Neural crest cell (in vitro differentiated cells): ENCODE measurements at places on chromosomes 2 and 18. TPM values are rescaled to one million over a fixed set of nuclear protein-coding genes. Genes with fewer than 3 reads are reported as not detected.

DNA sequence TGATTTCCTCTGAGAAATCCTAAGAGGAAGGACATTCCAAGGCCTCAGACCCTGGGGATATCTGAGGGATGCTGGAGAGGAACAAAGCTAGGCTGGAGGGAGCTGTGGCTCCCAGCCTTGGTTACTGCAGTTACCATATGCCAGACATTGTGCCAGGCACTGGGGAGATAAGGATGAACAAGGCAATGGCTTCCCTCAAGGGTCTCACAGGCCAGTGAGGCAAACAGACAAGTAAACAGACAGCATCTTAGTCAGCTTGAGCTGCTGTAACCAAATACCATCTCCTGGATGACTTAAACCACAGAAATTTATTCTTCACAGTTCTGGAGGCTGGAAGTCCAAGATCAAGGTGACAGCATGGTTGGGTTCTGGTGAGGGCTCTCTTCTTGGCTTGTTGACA is 91.8 kb downstream of the SKA1 start:
- no peaks in the 10 kb centered on the region for H3K36me3 ChIP-seq
- no peak for DNase-seq
- H3K4me3 ChIP-seq = no peak overlapping the region
- no peaks in the 10 kb centered on the region for H3K27me3 ChIP-seq
- H3K4me1 ChIP-seq = no peaks in the 10 kb centered on the region

DNA sequence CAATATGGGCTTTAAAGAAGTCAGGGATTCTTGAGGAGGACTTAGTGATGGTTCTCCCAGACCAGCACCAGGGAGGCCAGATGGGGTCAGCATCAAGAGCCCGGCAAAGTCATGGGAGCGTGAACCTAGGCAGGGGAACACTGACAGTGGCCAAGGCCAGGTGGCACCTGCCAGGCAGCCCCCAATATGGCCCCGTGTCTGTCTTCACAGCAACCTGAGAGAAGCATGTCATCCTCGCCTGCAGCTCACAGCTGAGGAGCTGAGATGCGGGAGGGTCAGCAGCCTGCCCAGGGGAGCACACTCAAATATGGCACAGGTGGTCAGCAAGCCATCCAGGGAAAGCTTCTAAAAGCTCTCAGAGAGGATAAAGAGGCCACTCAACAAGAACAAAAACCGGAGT is 105.7 kb upstream of the GPC1 start:
- no peaks in the 10 kb centered on the region for H3K36me3 ChIP-seq
- peaks cover 17% of the 10 kb centered on the region for H3K4me1 ChIP-seq
- DNase-seq = no peak
- H3K27me3 ChIP-seq = no peaks in the 10 kb centered on the region
- no peak overlapping the region for H3K4me3 ChIP-seq

GRCh38 chr18:52319424-52319983 is 20.5 kb upstream of the DCC start:
- H3K4me1 ChIP-seq = no peaks in the 10 kb centered on the region
- H3K36me3 ChIP-seq = no peaks in the 10 kb centered on the region
- no peak for DNase-seq
- no peak overlapping the region for H3K27ac ChIP-seq

DNA sequence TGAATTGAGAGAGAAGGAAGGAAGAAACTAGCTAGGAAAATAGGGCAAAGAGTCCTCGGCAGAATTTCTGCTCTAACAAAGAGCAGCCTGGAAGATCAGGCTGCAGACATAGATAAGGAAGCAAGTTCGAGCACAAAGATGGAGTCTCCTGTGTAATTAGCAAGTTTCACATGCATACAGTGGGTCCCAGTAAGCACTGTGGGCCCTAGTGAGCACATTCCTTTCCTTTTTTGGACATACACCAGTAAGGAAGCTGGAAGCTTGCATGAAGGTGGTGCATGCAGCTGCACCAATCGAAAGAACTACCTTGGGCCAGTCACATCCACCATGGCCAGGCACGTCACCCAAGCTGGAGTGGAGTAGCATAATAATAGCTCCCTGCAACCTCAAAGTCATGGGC is 109.7 kb downstream of the NOL4 start:
- H3K4me1 ChIP-seq = no peaks in the 10 kb centered on the region
- no peak for DNase-seq
- H3K27me3 ChIP-seq = no peaks in the 10 kb centered on the region
- H3K4me3 ChIP-seq = no peak overlapping the region

DNA sequence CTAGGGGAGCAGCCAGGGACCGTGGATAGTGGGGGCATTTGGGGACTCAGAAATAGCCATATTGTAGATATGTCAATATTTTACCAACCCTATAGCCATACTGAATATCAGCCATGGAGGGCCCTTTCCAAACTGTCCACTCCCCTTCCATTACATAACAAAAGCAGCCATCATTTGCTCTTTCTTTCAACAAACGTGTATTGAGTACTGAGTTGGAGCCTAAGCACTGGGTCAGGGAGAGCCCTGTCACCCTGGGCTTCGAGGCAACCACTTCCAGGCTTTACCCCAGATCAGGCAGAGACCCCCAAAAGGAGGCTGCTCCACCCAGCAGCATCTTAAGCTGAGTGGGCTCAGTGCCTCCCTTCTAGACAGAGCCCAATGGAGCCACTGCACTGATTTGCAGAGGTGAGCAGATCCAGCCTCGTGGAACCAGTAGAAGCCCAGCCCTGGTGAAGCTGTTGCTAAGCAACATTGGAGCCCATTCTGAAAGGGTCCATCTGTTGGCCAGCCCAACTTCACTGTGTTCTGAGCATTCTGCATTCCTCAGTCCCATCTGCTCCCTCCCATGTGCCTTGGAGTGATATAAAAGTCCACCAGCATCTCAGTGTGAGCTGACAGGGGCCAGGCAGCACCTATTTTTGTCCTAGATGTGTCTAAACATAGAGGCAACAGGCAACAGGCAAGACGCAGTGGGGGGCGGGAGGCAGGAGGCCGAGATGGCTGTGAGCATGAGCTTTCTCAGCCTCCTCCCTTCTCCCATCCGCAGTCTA is 112.1 kb downstream of the PLB1 start:
- H3K4me1 ChIP-seq = peaks cover 15% of the 10 kb centered on the region
- peak overlapping the region; percentile 36 for H3K27ac ChIP-seq
- DNase-seq = no peak

DNA sequence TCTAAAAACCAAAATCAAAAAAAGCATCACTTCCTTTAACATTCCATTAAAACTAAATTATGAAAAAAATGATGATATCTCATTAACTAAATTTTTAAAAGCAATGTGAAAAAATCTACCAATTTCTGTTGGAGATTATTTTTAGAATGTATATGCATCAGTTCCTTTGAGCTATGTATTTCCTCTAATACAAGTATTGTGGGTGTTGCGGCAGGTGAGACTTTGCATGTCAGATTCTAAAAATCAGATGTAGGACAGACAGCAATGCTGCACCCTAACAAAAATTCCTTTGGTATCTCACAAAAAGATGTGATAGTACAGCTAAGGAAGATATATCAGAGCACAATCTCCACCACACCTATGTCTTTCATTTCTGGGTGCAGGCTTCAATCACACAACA is 6.8 kb downstream of the MBD2 start:
- peaks cover under 1% of the 10 kb centered on the region for H3K36me3 ChIP-seq
- DNase-seq = no peak
- H3K27ac ChIP-seq = no peak overlapping the region
- H3K4me1 ChIP-seq = peaks cover 30% of the 10 kb centered on the region

GRCh38 chr2:232874677-232875223 is 4.7 kb downstream of the SNORC start:
- peaks cover 22% of the 10 kb centered on the region for H3K4me1 ChIP-seq
- H3K27me3 ChIP-seq = peaks cover 40% of the 10 kb centered on the region
- no peak for DNase-seq
- H3K4me3 ChIP-seq = peak overlapping the region; percentile 66

- no peaks in the 10 kb centered on the region for H3K4me1 ChIP-seq
- H3K27ac ChIP-seq = no peak overlapping the region
- DNase-seq = no peak
- H3K36me3 ChIP-seq = no peaks in the 10 kb centered on the region
- H3K27me3 ChIP-seq = no peaks in the 10 kb centered on the region
These were observed 91.4 kb upstream of the NCK2 start for GRCh38 chr2:105653302-105653701.

GRCh38 chr2:30266051-30266621 is 34.8 kb downstream of the LBH start:
- no peak overlapping the region for H3K4me3 ChIP-seq
- DNase-seq = no peak
- no peaks in the 10 kb centered on the region for H3K27me3 ChIP-seq

DNA sequence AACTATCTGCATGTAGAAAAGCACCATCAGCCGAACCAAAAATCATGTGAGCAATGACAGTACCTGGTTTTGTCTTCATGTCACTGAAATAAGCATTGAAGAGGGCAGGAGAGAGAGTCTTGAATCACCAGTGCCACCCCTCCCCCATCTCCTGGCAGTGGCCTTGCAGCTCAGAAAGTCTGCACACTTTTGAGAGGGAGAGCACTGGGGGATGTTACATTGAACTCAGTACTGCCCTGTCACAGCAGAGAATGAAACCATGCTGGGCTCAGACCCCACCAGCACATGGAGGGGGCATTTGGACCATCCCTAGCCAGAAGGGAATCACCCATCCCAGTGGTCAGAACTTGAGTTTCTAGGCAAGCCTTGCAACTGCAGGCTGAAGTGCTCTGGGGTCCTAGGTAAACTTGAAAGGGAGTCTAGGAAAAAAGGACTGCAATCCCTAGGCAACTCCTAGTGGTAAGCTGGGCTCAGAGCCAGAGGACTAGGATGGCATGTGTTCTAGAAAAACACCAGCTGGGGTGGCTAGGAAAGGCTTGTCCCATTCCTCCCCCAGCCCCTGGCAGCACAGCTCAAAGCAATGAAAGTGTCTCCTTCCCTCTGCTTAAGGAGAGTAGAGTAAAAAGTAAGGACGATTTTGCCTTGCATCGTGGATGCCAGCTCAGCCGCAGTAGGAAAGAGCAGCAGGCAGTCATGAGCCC is 259.9 kb upstream of the MYT1L start:
- H3K4me1 ChIP-seq = peaks cover 8% of the 10 kb centered on the region
- peaks cover 5% of the 10 kb centered on the region for H3K27me3 ChIP-seq
- H3K27ac ChIP-seq = peak overlapping the region; percentile 35
- no peak for DNase-seq

- peaks cover 17% of the 10 kb centered on the region for H3K4me1 ChIP-seq
- H3K27ac ChIP-seq = no peak overlapping the region
- no peaks in the 10 kb centered on the region for H3K27me3 ChIP-seq
- DNase-seq = no peak
- no peaks in the 10 kb centered on the region for H3K36me3 ChIP-seq
These were observed 73.1 kb downstream of the MAPK4 start for GRCh38 chr18:50632895-50633515.

- peaks cover 2% of the 10 kb centered on the region for H3K36me3 ChIP-seq
- DNase-seq = no peak
- no peak overlapping the region for H3K27ac ChIP-seq
- no peaks in the 10 kb centered on the region for H3K27me3 ChIP-seq
These were observed 341.3 kb downstream of the TGIF1 start for GRCh38 chr18:3791238-3791637.

DNA sequence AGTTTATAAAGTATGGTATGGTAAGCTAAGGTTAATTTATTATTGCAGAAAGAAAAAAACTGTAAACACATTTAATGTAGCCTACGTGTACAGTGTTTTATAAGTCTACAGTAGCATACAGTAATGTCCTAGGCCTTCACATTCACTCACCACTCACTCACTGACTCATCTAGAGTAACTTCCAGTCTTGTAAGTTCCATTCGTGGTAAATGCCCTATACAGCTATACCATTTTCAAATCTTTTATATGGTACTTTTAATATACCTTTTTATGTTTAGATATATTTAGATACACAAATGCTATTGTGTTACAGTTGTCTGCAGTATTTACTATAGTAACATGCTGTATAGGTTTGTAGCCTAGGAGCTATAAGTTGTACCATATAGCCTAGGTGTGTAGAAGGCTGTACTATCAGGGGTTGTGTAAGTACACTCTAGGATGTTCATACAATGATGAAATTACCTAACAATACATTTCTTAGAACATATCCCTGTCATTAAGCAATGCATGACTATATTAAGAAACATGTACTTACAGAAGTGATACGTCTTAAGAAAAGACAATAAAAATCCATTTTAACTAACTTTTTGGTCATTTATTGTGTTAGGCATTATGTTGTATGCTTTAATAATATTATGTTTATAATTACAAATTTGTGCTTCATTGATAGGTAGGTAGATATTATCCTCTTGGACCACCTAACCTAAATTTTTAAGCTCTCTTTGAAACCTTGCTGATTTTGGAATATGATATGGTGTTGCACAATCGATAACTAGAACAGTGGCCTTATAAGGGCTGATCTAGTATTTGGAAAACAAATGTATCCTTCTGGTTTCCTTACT is 51.9 kb downstream of the VRK2 start:
- no peaks in the 10 kb centered on the region for H3K4me1 ChIP-seq
- peaks cover 7% of the 10 kb centered on the region for H3K36me3 ChIP-seq
- no peaks in the 10 kb centered on the region for H3K27me3 ChIP-seq
- H3K4me3 ChIP-seq = no peak overlapping the region

GRCh38 chr18:28916456-28916855 is 739.5 kb upstream of the CDH2 start:
- no peaks in the 10 kb centered on the region for H3K4me1 ChIP-seq
- no peaks in the 10 kb centered on the region for H3K36me3 ChIP-seq
- DNase-seq = no peak
- no peak overlapping the region for H3K27ac ChIP-seq
- no peaks in the 10 kb centered on the region for H3K27me3 ChIP-seq

GRCh38 chr18:12862874-12863482 is 21.1 kb downstream of the PTPN2 start:
- no peaks in the 10 kb centered on the region for H3K27me3 ChIP-seq
- peaks cover 10% of the 10 kb centered on the region for H3K4me1 ChIP-seq
- H3K4me3 ChIP-seq = no peak overlapping the region
- no peak overlapping the region for H3K27ac ChIP-seq

GRCh38 chr2:168466190-168466737 is 10.2 kb downstream of the CERS6 start:
- H3K4me3 ChIP-seq = no peak overlapping the region
- no peak for DNase-seq
- no peak overlapping the region for H3K27ac ChIP-seq
- no peaks in the 10 kb centered on the region for H3K27me3 ChIP-seq

DNA sequence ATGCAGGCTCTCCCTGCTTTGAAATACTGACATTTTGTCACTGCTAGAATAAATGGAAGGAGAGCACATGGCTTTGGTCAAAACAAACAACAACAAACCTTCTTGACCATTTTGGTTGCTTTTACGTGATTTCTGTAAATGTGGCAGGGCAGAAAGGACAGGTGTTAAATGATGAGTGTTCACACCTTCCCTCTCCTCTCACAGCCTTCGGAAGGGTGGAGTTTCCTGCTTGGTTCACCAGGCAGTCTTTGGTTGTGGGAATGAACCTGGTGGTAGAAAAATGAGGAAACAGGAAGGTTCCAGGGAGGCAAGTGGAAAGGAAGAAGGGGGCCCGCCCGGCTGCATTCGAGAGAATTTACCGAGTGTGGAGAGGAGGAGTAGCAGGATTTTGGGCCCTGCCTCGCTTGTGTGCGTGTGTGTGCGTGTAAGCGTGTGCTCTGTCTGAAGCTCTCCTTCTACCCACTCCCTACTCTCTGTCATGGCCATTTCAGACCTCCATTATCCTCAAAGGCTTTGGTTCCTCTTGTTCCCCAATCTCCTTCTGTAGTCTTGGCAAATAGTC is 23.7 kb upstream of the SPP2 start:
- H3K36me3 ChIP-seq = no peaks in the 10 kb centered on the region
- H3K4me3 ChIP-seq = no peak overlapping the region
- DNase-seq = no peak
- H3K4me1 ChIP-seq = peaks cover 11% of the 10 kb centered on the region

The ERFE gene
- 2.6 and 2.8 TPM in 2 replicates for total RNA-seq

The AKAIN1 gene
- total RNA-seq = not detected in 2 replicates

The DPYSL5 gene
- total RNA-seq = 201 and 203 TPM in 2 replicates

The IHH gene
- 0.16 TPM in 1 of 2 replicates, not detected in the other for total RNA-seq

The CD8B gene
- not detected in 2 replicates for total RNA-seq

The E2F6 gene
- 28.5 and 28.9 TPM in 2 replicates for total RNA-seq

The MC5R gene
- total RNA-seq = not detected in 2 replicates

The POTEC gene
- not detected in 2 replicates for total RNA-seq

The MERTK gene
- total RNA-seq = 3.3 and 4.4 TPM in 2 replicates

The CRYGC gene
- not detected in 2 replicates for total RNA-seq
